Stimulated activated CD4-positive, alpha-beta T cell treated with anti-CD3 and anti-CD28 coated beads, Interleukin-4, amount 100 ng/mL, for 1 hour (primary cell): ENCODE measurements at places on chromosomes 5 and 9.
A peak's percentile ranks its signal among the peaks of the same experiment; 100 is the strongest.

GRCh38 chr5:116650544-116650943 lies 75.9 kb upstream of the SEMA6A start:
- DNase-seq = no peak

DNA sequence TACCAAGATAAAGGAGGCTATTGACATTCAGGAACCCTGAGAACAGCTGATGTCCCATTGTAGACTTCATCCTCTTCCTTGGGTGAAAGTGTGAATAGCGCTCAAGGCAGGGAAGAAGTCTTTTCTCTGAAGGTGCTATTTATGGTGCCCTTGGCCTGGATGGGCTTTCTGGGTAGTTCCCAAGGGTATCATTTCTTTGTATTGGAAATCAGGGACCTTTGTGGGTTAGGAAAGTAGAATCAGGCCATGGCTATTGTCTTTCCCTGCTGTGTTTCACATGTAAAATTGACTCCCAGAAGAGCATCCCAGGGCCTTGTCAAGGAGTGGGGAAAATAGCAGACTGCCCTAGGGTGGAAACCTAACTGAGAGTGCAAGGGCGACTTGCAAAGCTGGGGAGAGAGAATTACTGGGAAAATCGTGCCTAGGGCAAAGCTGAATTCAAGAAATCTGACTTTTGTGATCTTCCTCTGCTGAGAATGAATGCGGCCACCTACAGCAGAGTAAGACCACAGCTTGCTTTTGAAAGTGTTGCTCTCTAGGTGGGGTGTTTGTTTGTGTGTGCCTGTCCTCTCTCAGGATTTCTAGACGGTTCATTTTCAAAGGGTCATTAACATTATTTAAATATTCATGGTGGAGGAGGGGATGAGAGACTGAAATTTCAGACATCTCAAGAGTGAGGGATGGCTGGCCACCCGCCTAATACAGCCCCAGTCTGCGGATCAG lies 160.6 kb downstream of the C9orf152 start:
- DNase-seq = no peak

GRCh38 chr9:35749515-35750255 lies 598 bp downstream of the RGP1 start:
- DNase-seq = peak; percentile 26

- no peak for DNase-seq
Observed at GRCh38 chr5:161547738-161548486, 1.4 kb upstream of the GABRB2 start.
